Progenitor cell of endocrine pancreas (in vitro differentiated cells): ENCODE measurements at places on chromosomes 11 and 22.

DNA sequence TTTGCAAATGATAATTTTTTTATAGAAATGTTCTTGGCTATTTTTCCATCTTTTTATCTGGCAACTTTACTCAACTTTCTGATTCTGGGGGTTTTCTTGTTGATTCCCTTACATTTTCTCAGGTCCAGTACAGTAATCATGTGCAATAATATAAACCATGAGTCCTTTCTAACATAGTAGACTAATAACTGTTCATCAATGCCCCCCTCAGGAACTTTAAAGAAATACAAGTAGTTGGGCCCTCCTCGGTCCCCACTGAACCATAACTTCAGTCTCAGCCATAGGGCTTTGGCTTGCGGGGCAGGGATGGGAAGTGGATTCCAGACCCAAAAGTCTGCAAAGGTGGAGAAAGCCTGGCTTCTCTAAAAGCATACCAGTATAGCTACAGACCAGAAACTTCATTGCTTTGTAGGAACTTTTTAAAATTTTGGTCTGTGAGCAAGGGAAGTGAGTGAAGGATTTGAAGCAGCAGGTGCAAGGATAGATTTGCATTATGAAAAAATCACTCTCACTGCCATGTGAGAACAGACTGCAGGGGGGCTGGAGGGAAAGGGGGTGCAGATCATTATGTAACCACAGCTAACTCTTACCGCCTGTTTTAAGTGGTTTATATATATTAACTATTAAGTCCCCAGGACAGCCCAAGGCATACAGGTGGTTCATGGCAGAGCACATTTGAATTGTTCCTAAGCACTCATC, 10.4 kb upstream of the TUB start:
- no peak for DNase-seq

DNA sequence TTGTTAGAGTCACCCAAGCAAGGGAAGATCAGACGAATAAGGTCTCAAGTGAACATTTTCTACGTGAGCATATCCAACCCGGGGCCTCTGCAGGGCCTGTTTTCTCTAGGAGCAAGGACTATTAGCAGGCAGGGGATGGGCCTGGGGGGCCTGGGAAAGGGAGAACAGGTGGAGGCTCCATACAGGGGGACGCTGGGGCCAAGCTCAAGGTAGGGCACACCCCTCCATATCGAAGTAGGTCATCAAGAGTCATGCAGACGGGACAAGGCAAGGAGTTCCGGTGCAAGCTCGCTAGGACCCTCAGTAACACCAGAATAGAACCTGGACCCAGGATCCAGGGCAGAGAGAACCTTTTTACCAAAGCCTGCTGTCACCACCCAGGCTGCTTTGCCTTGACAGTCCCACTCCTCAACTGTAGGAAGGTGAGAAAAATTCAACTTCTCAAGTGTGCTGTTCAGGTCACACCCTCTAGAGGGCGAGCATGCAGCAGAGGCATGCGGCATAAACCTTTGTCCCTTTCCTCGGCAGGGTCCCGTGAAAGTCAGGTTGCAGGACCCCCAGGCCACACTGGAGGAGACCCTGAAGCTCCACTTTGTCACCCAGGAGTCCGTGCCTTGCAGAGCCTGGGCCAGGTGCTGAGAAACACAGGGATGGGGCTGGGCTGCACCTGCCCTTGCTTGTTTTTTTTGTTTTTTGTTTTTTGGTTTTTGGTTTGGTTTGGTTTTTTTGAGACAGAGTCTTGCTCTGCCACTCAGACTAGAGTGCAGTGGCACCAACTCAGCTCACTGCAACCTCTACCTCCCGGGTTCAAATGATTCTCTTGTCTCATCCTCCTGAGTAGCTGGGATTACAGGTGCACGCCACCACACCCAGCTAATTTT, 8.6 kb upstream of the APOBEC3B start:
- peak; percentile 47 for DNase-seq

- no peak for DNase-seq
These were observed 213.0 kb upstream of the E2F8 start for GRCh38 chr11:19453651-19454257.

DNA sequence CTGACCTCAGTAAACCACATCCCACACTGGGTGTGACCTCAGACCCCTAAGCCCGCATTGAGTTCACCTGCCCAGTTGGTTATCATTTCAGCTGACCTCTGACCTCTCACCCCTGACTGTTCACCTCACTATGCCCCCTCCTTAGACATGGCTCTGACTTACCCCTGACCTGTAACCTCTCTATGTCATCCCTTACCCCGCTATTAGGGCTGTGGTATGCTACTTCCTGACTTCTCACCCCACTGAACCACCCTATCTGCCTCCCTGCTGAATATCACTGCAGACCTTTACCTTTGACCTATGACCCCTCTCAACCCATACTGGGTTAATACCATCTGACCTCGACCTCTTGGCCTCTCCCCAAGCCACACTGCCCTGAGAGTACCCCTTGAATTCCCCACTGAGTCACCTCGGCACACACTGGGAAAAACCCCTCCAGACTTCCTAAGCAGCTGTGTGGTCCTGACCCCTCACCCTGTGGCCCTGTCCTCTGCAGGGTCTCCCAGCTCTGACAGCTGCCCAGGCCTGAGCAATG, 8.3 kb downstream of the PLCB3 start:
- no peak for DNase-seq

- DNase-seq, result no peak
These were observed 4.0 kb downstream of the PRR33 start for GRCh38 chr11:1887451-1888346.

DNA sequence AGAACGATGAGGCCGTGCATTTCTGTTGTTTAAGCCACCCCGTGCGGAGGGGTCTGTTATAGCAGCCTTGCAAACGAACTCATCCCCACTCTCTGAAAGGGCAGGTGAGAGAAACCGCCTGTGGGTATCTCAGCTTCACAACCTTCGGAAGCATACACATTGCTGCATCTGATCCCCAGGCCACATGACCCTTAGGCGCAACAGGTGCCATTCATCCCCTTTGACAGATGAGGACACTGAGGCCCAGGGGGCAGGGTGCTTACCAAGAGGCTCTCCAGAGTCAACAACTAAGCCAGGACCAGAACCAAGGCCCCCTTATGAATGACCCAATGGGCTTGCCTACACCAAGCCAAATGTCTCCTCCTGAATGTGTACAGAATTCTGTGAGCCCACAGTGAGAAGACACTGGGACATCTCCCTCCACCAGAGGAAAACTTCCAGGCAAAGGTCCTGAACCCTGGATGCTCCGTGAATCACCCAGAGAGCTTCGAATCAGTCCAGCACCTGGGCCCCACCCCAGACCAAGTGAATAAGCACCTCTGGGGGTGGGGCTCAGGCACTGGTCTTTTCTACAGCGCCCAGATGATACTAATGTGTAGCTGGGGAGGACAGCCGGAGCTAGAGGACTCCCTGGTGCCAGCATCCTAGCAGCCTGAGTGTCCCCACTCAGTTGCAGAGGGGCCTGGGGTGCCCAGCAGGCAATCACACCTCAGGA, 83.2 kb downstream of the BUD13 start:
- DNase-seq, result no peak

- no peak for DNase-seq
These were observed 922 bp upstream of the CSNK1E start for GRCh38 chr22:38317995-38318715.

DNA sequence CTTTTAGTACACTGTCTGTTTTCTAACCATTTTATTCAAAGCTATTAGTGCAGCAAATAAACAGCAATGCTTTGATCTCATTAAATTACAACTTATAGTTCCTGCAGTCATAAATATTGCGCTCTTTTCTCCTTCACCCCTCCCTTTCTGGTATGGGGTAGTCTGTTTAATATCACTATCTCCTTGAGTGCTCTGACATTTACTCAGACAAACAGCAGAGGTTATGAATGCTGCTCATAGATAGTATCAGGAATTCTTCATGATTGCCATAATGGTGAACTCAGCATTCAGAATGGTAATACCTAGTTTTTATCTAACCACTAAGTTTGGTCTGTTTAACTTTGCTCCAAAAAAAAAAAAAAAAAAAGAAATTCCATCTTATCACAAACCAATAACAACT, 87.4 kb downstream of the EIF3M start:
- DNase-seq, result no peak

DNA sequence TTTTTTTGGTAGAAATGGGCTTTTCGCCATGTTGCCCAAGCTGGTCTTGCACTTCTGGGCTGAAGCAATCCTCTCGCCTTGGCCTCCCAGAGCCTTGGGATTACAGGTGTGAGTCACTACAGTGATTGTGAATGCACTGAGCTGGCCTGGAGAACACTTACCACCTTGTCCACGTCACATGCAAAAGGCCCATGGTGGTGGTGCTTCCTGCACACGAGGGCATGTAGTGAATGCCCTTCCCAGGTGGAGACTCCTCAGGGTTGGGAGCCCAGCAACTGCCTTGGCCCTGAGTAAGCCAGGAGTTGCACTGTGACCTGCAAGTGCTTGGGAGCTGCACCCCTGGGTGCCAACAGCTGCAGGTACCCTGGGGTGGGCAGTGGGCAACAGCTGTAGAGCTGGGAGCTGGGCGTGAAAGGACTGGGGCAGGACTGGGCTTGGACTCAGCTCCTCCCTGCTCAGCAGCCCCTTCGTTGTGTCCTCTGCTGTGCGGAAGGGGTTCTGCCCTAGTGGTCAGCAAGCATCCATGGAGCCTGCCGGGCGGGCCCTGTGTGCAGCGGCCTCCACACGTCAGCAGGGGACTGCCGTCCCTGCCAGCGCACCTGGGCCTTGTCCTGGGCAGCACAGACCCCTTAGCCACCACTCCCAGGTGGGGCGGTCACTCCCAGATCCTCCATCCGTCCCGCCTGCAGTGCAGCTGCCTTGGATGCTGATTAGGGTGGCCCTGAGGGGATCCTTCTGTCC, 9.3 kb upstream of the ADORA2A start:
- DNase-seq, result no peak

DNA sequence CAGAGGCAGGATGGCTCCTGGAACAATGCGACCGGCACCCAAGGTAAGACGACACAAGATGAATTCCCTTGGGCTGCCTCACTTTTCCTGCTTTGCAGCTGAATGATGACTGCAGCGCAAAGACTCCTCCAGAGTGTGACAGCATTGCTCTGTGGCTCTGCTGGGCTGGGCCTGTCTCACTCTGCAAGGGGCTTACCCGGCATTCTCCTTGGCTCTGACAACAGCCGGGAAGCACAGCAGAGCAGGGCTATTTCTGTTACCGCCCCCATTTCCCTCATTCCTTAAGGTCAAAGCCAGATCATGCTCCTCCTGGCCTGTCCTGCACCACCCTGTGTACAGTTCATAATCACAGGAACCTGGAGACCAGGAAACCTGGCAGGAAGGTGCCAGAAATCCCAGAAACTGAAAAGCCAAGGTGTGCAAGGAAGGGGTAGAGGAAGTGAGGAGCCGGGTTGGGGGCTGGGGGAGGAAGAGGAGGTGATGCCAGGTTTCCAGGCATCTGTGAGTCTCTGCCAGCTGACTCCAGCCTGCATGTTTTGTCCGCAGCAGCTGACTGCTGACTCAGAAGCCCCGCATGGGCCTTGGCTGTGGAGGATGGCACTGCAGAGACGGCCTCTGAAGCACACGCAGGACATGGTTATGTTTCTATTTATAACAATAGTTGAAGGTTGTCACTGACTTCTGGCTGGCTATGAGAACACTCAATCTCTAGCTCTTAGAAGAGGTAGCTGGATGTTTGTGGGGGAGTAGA, 113.6 kb downstream of the MICAL3 start:
- no peak for DNase-seq

- no peak for DNase-seq
These were observed 16.1 kb upstream of the ARHGEF17 start for GRCh38 chr11:73291781-73292524.

- no peak for DNase-seq
These were observed 1.0 kb upstream of the ADSL start for GRCh38 chr22:40345271-40345670.

- no peak for DNase-seq
These were observed 101.7 kb upstream of the PRR5 start for GRCh38 chr22:44600207-44600785.

DNA sequence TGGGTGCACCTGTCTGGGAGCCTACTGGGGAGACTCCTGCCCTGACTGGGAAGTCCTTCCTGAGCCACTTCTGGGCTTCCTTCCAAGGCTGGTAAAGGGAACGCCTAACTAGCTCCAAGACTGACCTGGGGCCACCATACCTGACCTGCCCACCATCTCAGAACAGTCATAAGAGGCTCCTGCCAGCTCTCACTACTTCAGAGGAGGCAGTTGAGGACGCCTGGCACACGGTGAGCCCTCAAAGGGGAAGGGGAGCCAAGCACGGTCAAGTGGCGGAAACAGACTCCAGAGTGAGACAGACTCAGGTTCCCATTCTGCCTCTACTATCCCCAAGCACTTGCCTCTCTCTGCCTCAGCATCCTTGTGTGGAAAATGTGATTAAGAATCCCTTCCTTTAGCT, 7.6 kb downstream of the MCAT start:
- DNase-seq, result no peak

DNA sequence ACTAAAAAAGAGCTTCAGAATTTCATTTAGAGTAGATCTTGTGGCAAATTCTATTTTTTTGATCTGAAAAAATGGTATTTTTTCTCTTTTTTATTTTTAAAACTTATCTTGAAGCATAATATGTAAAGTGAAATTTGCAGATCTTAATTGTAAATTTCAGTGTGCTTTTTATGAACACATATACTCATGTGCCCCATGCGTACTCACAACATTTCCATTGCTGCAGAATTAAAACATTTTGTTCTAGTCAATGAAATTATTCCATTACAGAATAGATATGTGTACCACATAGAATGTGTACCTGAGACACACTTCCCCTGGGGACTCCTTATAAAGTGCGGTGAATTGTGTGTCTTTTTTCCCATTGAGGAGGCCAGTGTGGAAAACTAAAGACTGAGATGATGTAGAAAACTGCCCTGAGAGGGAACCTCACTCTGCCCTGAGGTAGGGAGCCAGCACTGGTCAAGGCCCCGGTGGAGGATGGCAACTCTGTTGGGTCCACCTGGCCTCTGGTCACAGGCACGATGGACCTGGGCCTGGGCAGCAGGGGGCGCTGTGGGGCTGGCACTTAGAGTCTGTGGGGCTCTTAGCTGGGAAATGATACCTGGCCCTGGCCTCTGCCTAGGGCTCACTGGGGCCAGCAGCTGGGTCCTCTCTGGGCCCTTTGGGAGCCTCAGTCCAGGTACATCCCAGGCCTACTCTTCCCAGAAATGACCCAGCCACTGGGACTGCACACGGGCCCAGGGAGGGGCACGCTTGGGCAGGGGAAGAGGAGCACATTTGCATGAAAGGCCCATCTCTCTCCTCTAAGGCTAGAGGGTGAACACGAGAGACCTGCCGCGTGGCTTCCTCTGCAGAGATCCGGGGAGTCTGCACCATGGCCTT, 77.9 kb upstream of the TOP3B start:
- DNase-seq, result peak; percentile 41

GRCh38 chr11:34308049-34308912, 49.5 kb downstream of the ABTB2 start:
- DNase-seq, result no peak

DNA sequence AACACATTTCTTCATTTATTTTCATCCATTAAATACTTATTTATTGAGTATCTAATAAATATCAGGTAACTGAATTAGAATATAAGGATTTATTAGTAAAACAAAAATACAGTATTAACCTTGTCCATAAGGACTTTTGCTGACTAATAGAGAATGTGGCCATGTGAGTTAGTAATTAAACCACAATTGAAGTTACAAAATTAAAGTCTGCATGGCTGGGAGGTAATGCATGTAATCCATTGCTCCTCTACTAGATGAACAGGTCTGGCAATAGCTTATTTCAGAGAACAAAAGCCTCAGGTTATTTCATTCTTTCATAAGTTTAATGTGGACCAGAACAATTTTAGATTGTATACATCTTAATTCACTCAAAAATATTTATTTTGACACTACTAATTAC, 9.9 kb upstream of the CARD18 start:
- DNase-seq, result no peak
